Regular cardiac myocyte (primary cell): ENCODE measurements at places on chromosomes 2 and 18. TPM values are rescaled to one million over a fixed set of nuclear protein-coding genes. Genes with fewer than 3 reads are reported as not detected.

Gene ALLC
- under 0.01 TPM in 1 of 2 replicates, not detected in the other for total RNA-seq

Gene KCMF1
- 66.2 and 80.3 TPM in 2 replicates for total RNA-seq

Gene CPLX4
- not detected in 2 replicates for total RNA-seq

Gene NXPH2
- total RNA-seq: 0.28 TPM in 1 of 2 replicates, not detected in the other

Gene ATAD2B
- total RNA-seq: 7.9 and 9.3 TPM in 2 replicates

Gene MALL
- 2.0 and 6.7 TPM in 2 replicates for total RNA-seq

Gene DSG4
- not detected in 2 replicates for total RNA-seq

Gene MRO
- total RNA-seq: under 0.01 TPM in 2 replicates

Gene RAB11FIP5
- 33.0 and 41.7 TPM in 2 replicates for total RNA-seq

Gene NTSR2
- not detected in 2 replicates for total RNA-seq

Gene C1QL2
- not detected in 2 replicates for total RNA-seq

Gene MEX3C
- 29.0 and 33.2 TPM in 2 replicates for total RNA-seq

Gene KIF1A
- under 0.01 TPM in 1 of 2 replicates, not detected in the other for total RNA-seq

Gene NEMP2
- 6.7 and 9.3 TPM in 2 replicates for total RNA-seq

Gene LRRFIP1
- 83.2 and 87.6 TPM in 2 replicates for total RNA-seq

Gene CTNNA2
- total RNA-seq: under 0.01 TPM in 1 of 2 replicates, not detected in the other
